ENCODE measurements at places on chromosomes 7 and 10. TPM values are rescaled to one million over a fixed set of nuclear protein-coding genes. Genes with fewer than 3 reads are reported as not detected.

DNA sequence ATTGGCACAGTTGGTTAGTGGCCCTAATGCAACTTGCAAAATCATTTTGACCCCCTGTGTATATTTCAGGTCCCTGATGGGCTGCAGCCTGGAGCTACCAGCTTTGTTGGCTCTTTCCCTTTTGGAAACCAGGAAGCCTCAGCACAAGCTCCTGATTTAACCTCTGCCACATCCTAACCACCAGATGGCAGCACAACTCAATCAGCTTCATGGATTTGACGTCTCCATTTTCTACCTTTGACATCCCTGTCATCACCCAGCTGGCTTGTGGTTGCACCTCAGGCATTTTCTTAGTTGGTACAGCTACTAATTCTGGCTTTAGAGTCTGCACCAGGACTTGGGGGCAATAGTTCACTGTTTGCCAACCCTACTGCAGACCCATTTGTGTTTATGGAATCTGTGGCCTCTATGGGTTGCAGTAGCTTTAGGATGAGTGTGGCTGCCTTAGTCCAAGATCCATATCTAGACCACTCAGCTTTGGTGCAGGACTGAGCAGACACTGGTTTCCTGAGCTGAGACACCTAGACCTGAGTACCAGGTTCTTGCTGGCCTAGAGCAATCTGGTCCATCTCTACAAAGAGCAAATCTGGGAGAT is 456.2 kb downstream of the REEP3 start:
- ATAC-seq, result no peak

DNA sequence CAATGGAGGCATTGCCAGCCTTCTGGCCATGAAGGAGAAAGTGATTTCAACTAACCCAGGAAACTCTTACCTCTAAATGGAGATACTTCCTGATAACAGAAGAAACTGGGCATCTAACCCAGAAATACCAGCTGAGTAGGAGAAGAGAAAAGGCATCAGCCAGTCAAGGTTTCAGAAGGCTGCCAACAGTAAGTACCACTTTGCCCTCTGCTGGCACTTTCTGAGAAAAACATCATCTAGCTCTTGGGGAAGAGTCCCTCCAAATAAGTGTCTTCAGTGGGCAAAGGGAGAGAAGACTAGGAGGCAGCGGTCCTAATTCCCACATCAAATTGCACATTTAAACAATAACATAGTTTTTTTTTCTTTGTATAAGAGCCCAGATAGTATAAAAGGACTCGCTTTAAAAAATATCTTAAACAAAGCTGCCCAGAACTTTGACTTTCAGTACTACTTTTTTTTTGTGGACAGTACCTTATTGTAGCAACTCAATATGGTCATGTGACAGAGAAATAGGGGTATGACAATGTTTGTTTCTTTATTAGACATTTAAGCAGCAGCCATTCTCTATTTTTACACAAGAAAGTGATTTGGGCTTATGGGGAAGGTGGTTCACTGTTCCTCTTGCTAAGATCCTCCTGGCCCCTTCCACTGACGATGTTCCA is 157.3 kb downstream of the CTTNBP2 start:
- ATAC-seq, result peak; percentile 82

GRCh38 chr10:103278862-103279298 is 1.9 kb downstream of the INA start:
- no peak for ATAC-seq

GRCh38 chr7:35516498-35516897 is 178.4 kb downstream of the HERPUD2 start:
- no peak for ATAC-seq

DNA sequence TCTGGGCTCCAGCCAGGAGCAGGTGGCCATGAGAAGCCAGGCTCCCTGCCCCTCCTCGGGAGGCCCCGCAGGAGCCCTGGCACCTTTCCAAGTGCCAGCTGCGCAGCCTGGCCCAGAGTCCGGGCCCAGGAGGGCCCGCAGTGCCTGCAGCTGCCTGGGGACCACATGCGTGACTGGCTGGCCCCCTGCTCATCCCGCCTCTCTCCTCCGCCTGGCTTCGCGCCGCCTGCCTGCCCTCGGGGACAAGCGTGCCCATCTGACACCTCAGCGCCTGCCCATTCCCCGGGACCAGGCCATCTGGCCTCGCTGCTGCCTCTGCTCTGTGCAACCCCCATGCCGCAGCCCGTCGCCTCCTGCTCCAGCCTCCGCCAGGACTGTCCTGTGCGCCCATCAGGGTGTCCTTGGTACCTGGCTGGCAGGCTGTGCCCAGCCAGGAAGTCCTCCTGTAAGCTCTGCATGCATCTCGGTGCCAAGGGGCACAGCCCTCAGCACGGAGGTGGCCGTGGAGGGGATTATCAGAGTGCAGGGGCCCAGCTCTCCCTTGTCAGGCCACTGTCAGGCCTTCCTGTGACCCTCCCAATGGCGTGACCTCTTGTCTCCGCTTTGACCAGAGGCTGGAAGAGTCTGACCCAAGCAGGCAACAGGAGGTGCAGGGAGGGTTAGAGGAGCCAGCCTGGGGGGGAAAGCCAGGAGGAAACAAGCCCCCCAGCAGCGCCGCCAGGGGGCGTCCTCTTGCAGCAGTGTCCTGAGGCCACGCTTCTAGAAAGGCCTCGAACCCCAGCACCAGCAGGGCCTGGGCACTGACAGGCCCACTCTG is 50.5 kb downstream of the TMEM209 start:
- peak; percentile 86 for ATAC-seq

DNA sequence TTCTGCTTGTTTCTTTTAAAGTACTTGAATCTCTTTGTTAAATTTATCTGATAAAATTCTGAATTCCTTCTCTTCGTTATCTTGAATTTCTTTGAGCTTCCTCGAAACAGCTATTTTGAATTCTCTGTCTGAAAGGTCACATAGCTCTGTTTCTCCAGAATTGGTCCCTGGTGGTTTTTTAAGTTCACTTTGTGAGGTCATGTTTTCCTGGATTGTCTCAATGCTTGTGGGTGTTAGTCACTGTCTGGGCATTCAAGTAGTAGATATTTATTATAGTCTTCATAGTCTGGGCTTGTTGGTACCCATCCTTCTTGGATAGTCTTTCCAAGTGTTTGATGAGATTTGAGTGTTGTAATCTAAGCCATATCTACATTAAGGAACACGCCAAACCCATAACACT is 1060.6 kb downstream of the LRMDA start:
- no peak for ATAC-seq

DNA sequence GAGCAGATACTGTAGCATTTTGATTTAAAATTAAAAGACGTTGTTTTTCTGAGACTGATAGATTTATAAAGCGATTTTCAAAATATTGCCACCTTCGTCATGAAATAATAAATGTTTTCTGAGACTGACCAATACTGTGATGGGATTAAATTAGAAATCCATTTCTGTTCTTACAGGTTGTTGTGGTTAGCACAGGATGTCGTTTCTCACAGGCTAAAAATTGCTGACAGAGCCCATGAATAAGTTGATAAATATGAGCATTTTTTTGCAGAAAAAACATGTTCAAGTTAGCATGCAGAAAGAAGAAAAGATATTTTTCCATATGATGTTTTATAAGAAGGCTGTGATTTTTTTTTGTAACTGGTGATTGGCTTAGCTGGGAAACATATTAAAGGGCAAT is 66.8 kb downstream of the POU6F2 start:
- no peak for ATAC-seq

- peak; percentile 86 for ATAC-seq
Observed at GRCh38 chr10:77846718-77847311, 79.7 kb downstream of the DLG5 start.

- ATAC-seq, result no peak
Observed at GRCh38 chr10:9869205-9869604, 1148.5 kb upstream of the CELF2 start.

DNA sequence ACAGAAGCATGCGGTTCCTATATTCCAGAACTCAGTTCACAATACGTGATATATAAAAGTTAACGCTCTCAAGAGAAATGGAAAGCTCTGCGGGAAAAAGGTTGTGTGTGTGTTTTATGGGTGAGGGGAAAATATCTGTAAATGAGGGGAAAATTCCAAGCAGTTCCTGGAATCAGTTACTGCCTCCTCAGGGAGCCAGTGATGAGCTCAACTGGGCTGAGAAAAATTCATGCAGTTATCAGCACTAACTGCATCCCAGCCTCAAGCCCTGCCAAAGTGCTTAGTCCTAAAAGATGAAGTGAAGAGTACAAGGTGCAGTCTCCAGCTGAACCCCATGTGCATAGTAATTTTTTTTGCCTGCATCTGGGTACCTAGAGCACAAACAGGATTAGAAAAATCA is 191.9 kb downstream of the CDK14 start:
- no peak for ATAC-seq

GRCh38 chr7:138618933-138619332 is 82.2 kb downstream of the SVOPL start:
- ATAC-seq, result no peak

GRCh38 chr7:101816595-101817470 is 593 bp upstream of the CUX1 start:
- peak; percentile 35 for ATAC-seq

DNA sequence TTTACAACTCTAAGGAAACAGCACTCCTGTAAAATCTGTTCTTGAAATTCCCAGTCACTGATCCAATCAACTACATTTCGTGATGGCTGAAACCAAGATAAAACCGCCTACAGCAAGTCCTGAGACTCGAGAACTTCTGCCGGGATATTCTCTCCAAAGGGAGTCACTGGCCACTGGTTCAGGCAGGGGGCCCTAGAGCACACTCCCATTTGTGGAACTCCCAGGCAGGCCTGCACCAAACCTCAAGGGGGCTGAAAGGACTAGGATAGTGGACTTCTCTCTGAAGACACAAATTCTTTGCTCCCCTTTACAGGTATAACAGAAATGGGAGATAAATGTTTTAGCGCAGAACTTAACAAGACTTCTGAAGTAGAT is 16.3 kb downstream of the CYTH3 start:
- ATAC-seq, result peak; percentile 32

- no peak for ATAC-seq
Observed at GRCh38 chr10:4315551-4315950, 510.5 kb upstream of the AKR1E2 start.

The PHTF2 gene
- 20.8 TPM for total RNA-seq

The TUBAL3 gene
- total RNA-seq, result not detected

The MYH16 gene
- 0.14 TPM for total RNA-seq

The SRRT gene
- total RNA-seq, result 112 TPM

The HOXA1 gene
- total RNA-seq, result 12.6 TPM

The IFIT2 gene
- 128 TPM for total RNA-seq

The AZGP1 gene
- total RNA-seq, result not detected

The SP8 gene
- total RNA-seq, result 7.8 TPM

The NODAL gene
- total RNA-seq, result not detected

The PNLIPRP3 gene
- total RNA-seq, result not detected

The NPC1L1 gene
- not detected for total RNA-seq

The HMX3 gene
- total RNA-seq, result 0.96 TPM

Data from motor neuron (in vitro differentiated cells).